Inflammatory macrophage treated with lipopolysaccharide for 4 hours (primary cell): ENCODE measurements at places on chromosomes 2 and 18.

- no peak for DNase-seq
These were observed 38.5 kb downstream of the ACKR3 start for GRCh38 chr2:236608188-236608525.

DNA sequence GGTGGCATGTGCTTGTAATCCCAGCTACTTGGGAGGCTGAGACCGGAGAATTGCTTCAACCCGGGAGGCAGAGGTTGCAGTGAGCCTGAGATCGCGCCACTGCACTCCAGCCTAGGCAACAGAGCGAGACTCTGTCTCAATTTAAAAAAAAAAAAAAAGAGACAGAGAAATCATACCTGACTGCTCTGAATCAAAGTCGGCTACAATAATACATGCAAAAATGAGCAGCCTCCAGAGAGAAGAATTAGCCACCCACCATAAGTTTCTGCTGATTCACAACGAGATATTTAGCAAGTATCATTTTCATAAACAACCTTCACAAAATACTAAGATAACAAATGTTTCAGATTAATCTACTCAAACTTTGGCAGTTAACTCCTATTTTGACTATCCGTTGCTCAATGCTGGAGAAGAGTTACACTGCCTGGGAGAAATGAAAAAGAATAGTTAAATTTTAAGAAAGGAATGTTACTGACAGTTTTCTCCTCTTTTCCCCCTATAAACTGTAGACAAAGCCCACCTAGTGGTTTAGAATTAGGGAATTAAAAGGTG is 1.5 kb downstream of the OSBPL1A start:
- no peak for DNase-seq

DNA sequence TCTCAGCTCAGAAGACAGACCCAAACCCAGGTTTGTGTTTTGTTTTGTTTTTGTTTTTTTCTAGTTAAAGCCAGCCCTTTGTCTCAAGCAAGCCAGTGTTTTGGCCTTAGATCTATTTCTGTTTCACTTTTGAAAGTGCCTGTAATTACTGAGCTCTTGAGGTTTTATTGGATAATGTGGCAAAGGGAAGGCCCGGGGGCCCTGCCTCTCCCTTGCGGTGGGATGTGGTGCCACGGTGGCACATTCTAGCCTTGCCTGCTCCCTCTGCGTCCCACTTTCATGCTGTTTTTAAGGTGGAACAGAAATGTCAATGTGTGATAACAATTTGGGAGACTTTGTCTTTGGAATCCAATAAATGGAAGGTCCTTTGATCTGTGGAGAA is 2.5 kb downstream of the HPCAL1 start:
- DNase-seq = peak; percentile 79

DNA sequence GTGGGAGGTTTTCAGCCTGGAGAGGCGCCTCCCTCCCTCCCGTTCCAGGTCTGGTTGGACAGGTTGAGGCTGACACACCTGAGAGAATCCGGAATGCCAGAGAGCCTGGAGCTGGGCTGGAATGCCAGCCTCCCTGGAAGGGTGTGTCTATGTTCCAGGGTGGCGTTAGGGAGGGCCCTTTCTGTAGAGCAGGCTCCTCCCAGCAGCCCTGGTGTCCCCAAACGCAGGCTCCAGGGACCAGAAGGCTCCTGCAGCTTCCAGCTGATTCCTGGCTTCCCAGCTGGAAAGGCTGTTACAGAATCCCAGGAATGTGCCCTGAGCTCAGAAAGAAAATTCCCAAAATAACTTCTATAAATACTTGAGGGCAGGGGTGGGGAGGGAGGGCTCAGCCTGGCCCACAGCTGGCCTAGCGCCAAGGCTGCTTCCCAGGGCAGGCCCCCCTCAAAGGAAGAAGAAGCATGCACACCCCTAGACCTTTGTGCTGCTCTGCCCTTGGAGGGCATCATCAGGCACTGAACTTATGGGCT is 85.4 kb downstream of the STPG4 start:
- DNase-seq = no peak

DNA sequence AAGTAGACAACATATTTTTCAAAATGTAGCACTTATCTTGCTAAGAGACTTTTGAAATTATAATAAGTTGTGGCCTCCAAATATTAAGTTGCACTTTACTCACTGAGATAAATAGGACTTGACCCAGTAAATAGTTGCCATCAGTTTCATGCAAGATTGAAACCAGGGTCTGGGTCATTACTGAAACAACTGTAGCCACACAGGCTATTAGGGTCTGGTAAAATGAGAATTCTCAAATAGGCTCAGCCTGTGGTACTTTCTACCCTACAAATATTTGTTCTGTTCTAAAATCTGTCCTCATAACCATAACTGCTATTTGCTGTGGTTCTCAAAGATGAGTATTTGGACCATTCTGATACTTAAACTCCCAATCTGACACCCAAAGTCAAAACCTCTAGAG is 115.4 kb upstream of the STK17B start:
- no peak for DNase-seq

- no peak for DNase-seq
These were observed 74.9 kb downstream of the ANKRD44 start for GRCh38 chr2:197235711-197236110.

- DNase-seq = no peak
These were observed 20.0 kb downstream of the SMC6 start for GRCh38 chr2:17733599-17733998.

DNA sequence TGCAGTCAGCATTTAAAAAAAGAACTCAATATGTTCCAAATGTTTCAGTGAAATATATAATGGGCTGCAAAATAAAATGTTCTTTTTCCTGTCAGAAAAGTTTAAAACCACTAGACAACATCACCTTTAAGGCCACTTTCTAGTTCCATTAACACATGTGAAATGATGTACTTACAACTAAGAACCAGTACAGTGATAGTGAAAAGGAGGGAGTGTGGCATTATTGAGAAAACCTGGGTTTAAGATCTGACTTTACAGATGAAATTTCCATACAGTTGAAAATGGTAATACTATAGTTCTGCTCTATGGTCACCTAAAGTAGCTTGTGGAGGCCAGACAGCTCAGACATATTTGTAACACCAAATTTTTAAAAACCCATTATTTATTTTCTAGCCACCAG is 14.7 kb downstream of the MEX3C start:
- no peak for DNase-seq

DNA sequence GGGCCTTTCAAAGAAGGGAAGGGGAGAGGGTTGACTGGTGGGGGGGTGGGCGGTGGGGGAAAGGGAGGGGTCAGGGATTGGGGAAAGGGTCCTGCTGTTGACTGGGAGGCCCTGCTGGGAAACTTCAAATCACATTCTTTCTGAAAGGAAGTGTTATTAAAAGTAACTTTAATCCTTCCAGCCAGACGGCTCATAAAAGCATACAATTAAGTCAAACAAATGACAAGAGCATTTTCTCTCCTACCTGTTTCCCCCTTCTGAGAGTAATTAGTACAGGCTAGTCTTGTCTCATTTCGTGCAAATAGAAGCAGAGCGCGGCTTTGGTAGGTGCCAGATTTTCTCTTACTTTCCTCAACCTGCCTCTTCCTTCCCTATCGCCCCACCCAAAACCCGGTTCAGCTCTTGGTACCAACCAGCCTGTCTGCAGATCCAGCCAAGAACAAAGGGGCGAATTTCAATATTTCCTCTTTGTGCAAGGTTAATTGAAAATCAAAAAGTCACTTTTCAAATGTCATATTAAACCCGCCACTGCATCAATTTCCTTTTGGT is 2112.6 kb upstream of the PIK3C3 start:
- DNase-seq = no peak

DNA sequence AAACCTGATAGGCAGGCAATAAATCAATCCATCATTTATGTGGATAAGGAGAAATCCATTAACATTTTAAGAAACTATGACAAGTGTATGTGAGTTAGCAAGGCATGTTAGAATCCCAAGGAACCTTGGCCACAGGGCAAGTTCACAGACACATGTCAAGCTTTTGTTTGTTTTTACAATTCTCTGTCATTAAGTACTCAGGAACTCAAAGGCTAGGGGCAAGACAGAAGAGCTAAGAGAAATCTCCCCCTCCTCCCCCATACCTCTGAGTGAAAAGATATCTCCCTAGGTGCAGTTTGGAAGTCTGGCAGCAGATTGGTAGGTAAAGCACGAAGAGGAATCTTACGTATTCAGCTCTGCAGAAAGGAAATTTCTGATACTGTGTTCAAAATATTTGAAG is 348.1 kb downstream of the IRS1 start:
- DNase-seq = no peak

- DNase-seq = no peak
These were observed 79.3 kb upstream of the IGFBP5 start for GRCh38 chr2:216774620-216775019.

GRCh38 chr2:46009315-46009714 is 287.9 kb upstream of the EPAS1 start:
- no peak for DNase-seq

GRCh38 chr2:23828986-23829385 is 97.9 kb downstream of the ATAD2B start:
- DNase-seq = no peak

GRCh38 chr2:204933735-204934374 is 388.6 kb downstream of the PARD3B start:
- no peak for DNase-seq
